ENCODE measurements at places on chromosomes 3 and 15.

GRCh38 chr3:14224895-14225294, 46.3 kb downstream of the LSM3 start:
- no peak for DNase-seq

DNA sequence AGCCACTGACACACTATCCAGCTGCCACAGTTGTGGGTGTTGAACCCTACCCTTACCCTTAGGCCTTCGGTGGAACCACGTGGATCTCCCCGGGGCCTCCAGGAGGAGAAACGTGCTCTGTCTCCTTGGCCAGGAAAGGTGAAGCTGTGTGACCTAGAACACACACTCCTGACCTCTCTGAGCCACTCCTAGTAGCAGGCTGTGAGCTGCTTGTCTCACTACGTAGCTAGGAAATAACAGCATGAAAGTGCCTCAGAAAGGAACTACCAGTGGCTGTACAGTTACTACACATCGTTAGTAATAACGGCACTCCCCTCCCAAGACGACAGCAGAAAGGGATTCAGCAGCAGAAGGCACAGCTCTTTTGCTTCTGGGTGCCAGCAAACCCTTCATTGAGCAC, 36.2 kb upstream of the SLC6A6 start:
- DNase-seq: no peak

DNA sequence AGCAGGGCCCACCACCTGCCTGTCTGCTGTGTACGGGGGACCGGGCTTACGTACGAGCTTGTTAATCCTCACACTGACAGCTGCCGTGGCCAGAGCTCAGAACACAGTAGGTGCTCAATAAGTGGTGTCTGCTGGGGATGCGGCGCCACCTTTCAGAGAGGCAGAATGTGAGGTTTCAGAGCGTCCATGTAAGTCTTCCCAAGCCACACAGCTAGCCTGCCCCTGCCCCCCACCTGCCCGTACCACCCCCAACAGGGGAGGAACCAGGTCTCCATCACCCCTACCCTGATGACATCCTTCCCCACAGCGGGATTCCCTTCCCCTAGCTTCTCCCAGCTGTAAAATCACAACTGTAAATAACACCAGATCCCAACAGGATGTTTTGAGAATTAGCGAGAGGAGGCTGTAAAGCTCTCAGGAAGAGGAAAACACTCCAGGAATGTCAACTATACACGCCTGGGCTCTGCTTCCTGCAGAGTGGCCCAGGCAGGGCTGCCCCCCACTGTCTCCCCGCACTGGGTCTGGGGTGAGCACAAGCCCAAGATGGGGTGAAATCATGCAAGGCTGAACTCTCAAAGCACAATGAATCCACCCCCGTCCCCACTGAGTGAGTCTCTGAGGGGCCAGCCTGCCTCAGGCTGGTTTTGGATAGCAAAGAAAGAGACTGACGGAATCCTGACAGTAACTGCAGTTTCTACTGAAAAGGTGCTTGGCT, 250.1 kb upstream of the LYSMD4 start:
- DNase-seq: no peak

- no peak for DNase-seq
These were observed 288.7 kb downstream of the WDR72 start for GRCh38 chr15:53470743-53471142.

DNA sequence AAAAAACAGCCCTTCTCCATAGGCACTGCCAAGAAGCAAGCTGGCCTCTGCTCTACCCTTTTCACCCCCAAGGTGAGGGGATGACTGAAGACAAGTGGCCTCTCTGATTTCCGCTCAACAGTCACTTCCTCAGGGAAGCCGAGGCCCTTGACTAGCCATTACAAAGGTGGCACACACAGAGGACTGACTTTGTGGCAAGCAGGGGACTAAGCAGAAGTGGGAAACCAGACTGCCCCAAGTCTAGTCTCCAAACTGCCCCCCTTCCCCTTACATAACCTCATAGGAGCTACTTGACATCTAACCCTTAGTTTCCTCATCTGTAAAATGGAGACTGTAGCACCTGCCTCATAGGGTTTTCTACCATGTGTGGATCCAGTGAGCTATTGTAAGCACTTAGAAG, 118.9 kb downstream of the FOXP1 start:
- DNase-seq: no peak

DNA sequence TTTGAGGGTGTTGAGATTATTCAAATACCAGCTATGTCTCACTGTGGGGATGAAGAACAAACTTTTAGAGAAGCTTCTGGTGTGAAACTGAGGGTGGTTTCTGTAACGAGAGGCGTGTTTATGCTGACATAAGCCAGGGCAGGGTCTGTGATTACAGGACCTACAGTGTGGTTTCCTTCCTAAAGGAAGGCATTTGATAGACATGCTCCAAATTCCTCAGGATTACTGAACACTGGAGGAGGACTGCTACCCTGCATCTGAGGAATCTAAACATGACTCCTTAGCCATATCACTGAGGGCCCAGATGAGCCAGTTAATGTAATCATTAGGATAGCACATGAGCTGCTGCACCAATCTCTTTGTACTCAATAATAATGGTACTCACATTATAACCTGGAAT, 328.4 kb upstream of the UMPS start:
- no peak for DNase-seq

DNA sequence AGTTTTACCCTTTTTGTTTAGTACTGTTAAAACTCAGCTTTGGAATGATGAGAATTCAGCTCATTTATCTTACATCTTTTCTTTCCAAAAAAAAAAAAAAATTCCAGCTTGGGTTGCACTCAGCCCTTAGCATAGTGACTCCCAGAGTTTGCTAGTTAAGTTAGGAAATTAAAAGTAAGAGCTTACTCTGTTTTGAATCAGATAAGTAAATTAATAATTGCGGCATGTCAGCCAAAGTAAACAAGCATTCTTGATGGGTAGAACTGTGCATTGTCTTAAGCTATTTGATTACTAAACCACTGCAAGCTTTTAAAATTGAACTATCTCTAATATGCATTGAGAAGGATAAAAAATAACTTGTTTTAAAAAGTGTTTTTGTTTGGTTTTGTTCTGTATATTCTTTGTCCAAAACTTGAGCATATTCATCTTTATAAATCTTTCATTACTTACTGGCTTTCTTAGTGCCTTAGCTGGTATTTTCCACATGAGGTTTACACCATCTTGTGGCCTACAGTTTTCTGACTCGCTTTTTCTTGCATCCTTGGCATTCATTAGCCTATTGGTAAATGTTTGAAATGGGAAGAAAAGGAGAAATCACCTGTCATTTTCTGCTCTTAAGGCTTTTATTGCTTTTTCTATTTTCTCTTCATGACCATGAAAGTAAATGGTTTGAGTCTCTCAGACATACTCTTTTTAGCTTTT, 107.6 kb downstream of the FILIP1L start:
- DNase-seq: no peak

GRCh38 chr3:73351423-73352071, 273.2 kb downstream of the PDZRN3 start:
- DNase-seq: no peak

All from stimulated activated CD8-positive, alpha-beta memory T cell treated with anti-CD3 and anti-CD28 coated beads, Interleukin-4, amount 100 ng/mL, for 4 hours (primary cell).